CD4-positive, alpha-beta T cell treated with Interleukin-4 for 4 hours (primary cell): ENCODE measurements at places on chromosomes 2 and 18.

DNA sequence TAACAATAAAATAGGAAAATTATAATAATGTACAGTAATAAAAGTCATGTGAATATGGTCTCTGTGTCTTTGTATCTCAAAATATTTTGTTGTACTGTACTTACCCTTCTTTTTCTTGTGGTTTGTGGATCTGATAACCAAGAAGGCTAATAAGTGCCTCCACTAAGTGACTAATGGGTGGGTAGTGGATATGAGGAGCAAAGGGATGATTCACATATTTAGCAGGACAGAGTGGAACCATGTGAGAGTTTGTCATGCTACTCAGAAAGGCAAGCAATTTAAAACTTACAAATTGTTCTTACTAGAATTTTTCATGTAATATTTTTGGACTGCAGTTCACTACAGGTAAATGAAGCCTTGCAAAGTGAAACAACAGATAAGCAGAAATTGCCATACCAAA lies 1241.2 kb upstream of the CDH2 start:
- no peak for DNase-seq

DNA sequence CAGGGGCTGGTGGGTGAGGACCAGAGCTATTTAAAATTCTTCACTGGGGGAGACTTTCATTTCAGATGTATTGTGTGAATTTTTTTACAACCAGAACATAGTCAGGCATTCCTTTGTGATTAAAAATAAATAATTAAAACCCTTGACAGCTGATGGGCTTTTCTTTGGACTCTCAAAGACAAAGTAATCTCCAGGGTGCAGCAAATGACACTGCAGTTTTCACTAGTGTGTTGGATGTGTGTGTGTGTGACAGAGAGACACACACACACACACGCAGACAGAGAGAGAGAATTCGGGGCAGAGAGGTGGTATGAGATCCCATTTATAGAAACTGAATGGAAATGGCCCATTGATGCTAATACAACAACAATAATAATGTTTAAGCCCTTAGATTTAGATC lies 10.3 kb upstream of the GALNT14 start:
- DNase-seq, result no peak

DNA sequence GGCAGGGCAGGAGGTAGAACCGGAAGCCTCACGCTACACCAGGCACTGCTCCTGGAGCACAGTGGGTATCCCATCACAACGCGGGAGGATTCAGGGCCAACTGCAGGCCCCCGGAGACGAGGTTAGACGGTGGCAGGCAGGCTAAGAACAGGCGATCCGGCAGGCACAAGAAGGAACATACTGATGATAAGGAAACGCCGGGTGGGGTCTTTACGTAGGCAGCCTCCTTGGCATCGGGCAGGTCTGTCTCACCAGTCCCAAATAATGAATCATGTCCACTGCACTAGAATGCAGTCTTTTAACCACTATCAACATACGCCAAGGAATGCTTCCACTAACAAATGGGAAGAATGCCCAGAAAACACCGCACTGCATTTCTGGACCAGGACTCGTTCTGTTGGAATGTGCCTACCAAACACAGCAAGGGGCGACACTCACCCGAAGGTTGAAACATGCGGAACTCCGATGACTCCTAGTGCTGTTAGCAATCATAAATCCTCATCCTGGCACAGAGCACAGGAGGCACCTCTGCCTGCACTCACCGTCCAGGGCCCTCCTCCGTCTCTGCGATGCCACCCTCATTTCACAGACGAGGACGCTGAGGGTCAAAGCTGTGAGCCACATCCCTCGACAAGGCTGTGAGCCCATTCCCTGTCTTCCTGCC lies 35.2 kb downstream of the ZNF516 start:
- DNase-seq, result no peak

- DNase-seq, result no peak
These were observed 221.9 kb downstream of the TSN start for GRCh38 chr2:121977326-121977725.

DNA sequence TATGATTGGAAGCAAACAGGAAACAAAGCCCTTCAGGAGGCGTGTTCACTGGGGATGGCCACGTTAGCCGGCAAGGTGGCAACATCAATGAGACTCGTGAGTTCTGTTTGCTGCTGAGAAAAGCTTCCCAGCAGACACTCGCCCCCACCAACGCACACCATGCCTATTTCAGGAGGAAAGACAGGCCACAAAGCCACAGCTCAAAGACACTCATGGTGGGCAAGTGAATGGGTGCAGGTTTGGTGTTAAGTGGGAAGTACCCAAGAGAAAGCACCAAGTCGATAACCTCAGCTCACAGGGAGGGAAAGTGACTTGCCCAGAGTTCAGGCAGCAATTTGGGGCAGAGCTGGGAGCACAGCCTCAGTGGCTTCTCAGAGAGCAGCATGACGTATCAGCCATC lies 10.5 kb upstream of the MTERF4 start:
- DNase-seq, result peak; percentile 63

DNA sequence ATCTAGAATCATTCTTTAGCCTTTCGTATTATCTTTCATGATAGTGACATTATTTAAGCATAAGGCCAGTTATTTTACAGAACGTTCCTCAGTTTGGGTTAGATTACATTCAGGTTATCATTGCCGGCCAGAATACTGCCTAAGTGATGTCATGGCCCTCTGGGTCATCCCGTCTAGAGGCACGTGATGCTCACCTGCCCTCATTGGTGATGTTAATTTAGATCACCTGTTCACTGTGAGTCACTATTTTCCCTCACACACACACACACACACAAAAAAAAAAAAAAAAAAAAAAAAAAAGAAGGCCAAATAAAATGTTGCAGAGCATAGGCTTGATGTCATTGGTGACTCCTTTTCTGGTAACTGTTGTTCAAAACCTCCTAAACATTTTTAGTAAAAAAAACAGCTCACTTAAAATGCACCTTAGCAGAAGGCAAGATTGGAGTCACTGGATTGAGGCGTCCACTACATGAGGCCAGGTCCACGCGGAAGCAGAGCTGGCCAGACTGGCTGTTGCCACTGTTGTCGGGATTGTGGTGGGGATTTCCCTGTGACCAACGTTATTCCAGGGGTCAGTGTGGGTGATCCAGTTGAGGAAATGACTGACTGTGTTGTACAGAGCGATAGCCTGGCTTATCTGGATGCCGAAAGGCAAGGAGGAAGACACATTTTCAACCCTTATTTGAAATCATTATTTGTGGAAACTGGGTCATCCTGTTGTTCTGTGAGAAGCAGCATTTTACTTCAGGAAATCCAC lies 52.1 kb upstream of the CNGA3 start:
- DNase-seq, result no peak

- no peak for DNase-seq
These were observed 82.7 kb downstream of the MRO start for GRCh38 chr18:50737127-50737526.

GRCh38 chr2:237732790-237733381 lies 65.7 kb upstream of the RBM44 start:
- no peak for DNase-seq

DNA sequence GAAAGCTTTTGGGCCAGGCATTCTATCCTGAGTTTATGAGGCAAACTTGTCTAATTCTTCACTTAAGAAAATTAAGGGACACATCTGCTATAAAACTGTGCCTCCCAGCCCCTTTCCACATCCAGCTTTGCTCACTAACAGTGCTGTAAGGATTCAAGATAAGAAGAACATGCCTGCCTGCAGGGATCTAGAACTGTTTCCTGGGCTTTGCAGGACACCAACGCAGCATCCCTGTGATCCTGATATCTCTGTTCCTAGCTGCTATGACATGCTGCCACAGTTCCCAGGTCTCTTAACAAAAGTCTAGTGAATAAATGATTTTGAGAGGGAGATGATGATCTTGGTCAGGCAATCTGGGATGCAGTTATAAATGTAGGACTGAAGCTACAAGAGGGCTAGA lies 12.4 kb downstream of the B4GALT6 start:
- DNase-seq, result no peak

DNA sequence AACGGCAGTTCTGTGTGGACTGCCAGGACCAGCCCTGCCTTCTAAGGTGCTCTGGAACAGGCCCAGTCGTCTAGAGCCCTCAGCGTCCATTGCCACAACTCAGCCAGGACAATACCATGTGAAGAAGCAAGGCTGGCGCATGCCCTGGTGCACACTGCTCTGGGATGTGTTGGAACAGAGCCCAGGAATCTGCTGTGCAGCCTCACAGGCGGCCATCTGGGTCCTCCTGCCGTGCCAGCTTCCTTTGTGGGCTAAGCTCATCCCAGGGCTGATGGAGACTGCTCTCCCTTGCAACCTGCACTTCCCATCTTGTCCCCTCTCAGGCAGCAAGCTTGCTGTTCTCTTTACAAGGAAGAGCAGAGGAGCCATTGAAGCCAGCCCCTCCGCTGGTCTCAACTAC lies 246.4 kb upstream of the PXDN start:
- DNase-seq, result no peak

DNA sequence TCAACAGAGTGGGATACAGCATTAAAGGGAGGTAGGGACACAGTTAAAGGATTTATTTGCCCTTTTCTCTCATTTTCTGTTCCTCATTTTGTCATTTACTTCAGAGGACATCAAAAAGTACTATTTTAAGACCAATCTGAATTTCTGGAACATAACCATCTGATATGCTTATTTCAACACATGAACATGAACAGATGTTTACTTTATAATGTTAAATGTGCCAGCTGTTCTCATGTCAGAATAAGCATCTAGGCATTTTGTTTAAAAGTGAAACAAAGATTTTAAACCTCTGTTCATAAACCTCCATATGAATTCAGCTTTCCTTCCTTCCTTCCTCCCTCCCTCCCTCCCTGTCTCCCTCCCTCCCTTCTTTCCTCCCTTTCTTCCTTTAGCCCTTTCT lies 677.7 kb downstream of the CNTNAP5 start:
- DNase-seq, result no peak

DNA sequence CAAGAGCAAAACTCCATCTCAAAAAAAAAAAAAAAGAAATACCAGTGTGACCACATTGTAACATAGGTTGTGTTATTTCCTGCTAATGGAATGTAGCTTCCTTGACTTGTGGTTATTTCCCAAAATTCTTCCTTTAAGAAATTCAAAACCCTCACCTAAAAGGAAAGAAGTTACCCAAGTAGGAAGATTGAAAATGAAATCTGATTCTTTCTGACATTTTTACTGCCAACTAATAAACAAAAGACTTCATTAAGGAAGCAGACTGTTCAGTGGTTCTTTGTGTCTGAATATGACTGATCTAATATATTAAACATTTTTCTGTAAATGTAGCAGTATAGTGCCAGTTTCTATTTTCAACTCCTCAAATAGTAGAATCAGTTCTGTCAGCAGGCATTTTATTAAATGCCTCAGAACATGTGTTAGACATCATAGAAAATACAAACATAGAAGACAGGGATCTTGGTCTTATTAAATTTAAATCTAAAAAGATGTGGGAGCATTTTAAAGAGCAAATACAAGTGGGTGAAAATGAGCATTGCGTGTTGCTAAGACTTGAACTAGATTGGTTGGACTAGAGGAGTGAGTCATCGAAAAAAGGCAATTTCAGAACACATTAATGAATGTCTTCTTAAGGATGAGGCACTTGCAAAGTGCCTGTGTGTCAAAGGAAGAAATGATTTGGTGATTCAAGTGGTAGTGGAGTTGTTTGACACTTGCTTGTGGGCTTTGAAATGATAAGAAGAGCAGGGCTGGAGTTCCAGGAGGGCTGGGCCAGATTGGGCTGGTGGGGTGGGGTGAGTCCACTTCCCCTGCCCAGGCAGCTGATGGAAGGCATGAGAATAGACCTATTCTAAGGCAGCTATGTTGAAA lies 53.4 kb downstream of the PKP4 start:
- DNase-seq, result no peak

DNA sequence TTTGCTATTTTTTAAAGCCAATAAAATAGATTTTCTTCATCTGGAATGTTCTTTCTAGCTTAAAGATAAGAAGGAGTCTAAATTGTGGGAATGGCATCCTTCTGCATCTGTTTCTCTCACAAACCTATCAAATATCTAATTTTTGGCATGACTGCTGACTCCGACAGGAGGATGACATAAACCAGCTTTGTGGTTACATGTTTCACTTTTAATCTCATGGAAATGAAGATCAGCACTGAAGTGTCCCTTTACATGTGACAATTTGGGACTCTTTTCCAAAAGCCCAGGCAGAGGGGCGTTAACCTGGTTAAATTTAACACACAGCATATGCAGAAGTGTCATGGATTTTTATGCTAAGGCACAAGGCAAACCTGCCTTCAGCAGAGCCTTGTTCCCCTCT lies 694.7 kb downstream of the ARHGAP15 start:
- DNase-seq, result no peak
